ENCODE measurements at places on chromosomes 5 and 9.

- DNase-seq = no peak
Measured at GRCh38 chr9:4106081-4106759, 193.6 kb downstream of the GLIS3 start.

DNA sequence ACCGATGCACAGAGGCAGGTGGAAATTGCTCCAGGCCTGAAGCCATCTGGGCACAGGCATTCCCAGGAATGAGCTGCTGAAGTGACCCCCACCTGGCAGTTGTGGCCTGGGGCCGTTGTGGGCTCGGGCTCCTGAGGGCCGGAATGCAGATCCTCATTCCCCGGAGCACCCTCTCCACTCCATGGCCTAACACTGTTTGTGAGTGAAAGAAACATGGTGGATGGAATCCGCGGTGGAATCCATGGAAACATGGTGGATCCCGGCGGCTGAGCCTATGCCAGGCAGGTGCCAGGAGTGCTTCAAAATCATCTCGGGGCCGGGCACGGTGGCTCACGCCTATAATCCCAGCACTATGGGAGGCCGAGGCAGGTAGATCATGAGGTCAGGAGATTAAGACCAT is 3.6 kb upstream of the SARDH start:
- no peak for DNase-seq

DNA sequence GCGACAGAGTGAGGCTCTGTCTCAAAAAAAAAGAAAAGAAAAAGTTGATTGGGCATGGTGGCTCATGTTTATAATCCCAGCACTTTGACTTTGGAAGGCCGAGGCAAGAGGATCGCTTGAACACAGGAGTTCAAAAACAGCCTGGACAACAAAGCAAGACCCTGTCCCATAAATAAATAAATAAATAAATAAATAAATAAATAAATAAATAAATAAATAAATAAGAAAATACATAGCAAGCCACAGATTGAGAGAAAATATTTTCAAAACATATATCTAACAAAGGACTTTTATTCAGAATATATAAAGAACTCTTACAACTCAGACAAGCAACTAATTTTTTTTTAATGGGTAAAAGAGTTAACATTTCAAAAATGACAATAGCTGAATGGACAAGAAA is 71.2 kb downstream of the PLPP1 start:
- DNase-seq = no peak

- DNase-seq = no peak
Measured at GRCh38 chr9:31608416-31608815, 776.0 kb upstream of the ACO1 start.

DNA sequence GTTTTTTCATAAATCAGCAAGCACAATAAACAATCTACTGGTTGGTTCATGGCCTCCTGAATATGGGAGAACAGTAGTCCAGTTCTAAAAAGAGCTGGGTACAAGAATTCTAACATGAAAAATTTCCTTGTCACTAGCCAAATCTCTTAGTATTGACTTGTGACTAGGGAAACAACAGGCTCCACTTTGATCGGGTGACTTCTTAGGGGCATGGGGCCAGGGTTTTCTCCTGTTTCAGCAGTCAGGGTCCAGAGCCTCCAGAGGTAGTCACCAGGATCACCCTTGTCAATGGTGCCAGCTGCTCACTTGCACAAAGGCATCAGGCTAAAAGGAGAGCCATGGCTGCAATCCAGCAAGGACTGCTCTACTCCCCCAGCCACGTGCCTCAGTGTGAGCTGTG is 38.1 kb downstream of the LPAR1 start:
- DNase-seq = no peak

GRCh38 chr9:110897943-110898342 is 140.3 kb downstream of the LPAR1 start:
- no peak for DNase-seq

DNA sequence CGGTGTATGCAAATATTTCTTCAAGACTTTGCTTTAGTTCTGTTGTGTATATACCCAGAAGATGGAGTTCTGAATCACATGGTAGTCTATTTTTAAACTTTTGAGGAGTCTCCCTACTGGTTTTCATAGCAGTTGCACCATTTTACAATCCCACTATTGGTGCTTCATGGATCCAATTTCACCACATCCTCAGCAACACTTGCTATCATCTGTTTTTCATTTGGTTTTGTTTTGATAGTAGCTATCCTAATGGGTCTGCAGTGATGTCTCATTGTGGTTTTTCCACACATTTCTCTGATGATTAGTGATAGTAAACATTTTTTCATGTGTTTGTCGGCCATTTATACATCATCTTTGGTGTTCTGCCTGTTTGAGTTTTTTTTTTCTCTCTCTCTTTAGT is 1339.3 kb downstream of the EFNA5 start:
- no peak for DNase-seq

Measured in cerebellum (tissue), 4 donors.